Stimulated activated CD4-positive, alpha-beta T cell treated with anti-CD3 and anti-CD28 coated beads, Interleukin-2, amount 100 ng/mL, for 24 hours (primary cell): ENCODE measurements at places on chromosomes 2 and 18.

DNA sequence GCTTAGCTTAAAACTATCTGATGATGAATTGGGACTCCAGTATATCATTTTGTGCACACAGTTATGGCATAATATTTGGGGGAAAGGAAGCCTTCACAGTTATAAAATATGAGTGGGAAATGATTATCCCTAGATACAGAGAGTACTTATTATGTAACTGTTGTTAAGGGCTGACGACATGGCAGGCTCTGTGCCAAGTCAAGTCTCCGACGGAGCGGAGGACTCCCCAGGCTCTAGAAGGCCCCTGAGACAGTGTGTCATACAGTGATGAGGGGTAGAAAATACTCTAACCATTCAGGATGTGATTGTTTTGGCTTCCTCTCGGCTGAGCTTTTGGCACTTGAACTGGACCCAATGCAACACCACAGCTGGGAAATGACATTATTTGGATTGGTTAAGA, 211.8 kb downstream of the SLC8A1 start:
- DNase-seq, result no peak

DNA sequence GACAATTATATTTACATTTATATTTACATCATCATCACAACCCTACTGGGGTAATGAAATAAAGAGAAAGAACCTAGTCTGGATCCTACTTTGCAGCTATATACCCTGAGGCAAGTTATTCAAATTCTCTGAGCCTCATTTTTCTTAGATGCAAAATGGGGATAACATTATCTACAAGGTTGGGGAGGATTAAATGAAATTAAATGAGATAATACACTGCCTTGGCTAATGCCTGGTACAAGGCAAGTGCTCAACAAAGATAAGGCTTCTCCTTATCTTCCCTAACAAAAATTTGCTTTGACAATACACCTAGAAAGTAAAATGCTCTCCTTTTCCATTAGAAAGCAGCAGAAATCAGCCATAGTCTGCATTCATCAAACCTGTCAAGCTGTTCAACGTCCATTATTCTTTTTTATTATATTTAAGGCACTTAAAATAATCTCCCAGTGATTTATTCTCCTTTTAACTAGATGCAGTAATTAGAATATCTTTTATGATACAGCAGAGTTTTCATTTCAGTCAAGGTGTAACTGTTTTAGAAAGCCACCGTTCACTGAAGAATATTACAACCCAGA, 44.8 kb downstream of the TCF4 start:
- no peak for DNase-seq

- no peak for DNase-seq
Measured at GRCh38 chr18:50862401-50862800, 16.5 kb upstream of the ME2 start.

GRCh38 chr2:138333121-138333520, 168.4 kb upstream of the SPOPL start:
- DNase-seq, result no peak
